ENCODE measurements at places on chromosomes 16 and 17. TPM values are rescaled to one million over a fixed set of nuclear protein-coding genes. Genes with fewer than 3 reads are reported as not detected.
A peak's percentile ranks its signal among the peaks of the same experiment; 100 is the strongest.

The TP53TG3C gene
- not detected for total RNA-seq

- no peak for DNase-seq
Measured at GRCh38 chr16:1540556-1540855, 7.0 kb downstream of the TMEM204 start.

- DNase-seq: peak; percentile 41
Measured at GRCh38 chr17:78745407-78746088, 36.5 kb downstream of the CYTH1 start.

DNA sequence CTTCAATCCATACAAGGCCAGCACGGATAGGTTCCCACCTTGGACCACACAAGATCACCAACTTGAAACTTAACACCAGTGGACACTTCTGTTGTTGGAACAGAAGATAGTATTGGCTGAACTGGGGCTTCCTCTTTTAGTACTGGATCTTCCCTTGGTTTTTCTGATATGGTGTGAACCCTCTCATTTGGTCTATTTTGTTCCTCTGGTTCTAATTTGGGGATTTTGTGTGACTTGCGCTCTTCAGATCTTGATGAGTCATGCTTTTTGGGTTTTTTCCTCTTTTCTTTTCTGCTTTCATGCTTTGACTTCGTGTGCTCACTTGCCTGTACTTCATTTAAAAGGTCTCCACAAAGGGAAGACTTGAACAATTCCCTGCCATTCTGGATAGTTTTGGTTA is 39.0 kb downstream of the SOST start:
- no peak for DNase-seq

- DNase-seq: no peak
Measured at GRCh38 chr17:51734462-51734861, 424.1 kb downstream of the CA10 start.

DNA sequence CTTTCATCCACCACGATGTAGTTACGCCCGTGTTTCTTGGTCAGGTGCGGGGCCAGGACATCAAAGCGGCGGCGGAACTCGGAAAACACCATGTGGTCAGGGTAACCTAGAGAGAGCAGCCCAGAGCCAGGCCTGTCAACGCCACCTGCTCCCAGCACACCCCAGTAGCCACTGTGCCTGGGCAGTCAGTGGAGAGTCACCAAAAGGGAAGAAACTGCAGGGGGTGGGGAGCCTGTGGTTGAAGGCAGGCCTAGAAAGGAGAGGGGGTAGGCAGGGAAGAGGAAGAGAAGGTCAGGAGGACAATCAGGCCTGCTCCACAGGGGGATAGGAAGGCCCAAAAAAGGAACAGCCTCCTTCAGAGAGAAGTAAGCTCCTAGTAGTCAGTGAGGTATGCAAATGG is 64.1 kb downstream of the PIPOX start:
- no peak for DNase-seq

- no peak for DNase-seq
Measured at GRCh38 chr17:869086-869485, 86.9 kb downstream of the MRM3 start.

Measured in CD8-positive, alpha-beta memory T cell (primary cell).